A549 treated with dexamethasone at 1 μM for 4 hours (cell line): ENCODE measurements at places on chromosomes 6 and 20. TPM values are rescaled to one million over a fixed set of nuclear protein-coding genes. Genes with fewer than 3 reads are reported as not detected.

Gene BANF2
- not detected in 5 replicates for total RNA-seq

Gene PRND
- total RNA-seq: 0.01 TPM in 1 of 5 replicates, not detected in the others

Gene KIF25
- total RNA-seq: 0.07 to 0.23 TPM (median 0.15 TPM) in 4 of 5 replicates, not detected in the other

Gene TINAG
- total RNA-seq: 0.14 TPM in 1 of 5 replicates, not detected in the others

Gene TRIM39
- total RNA-seq: 6.1 to 7.7 TPM (median 6.9 TPM) in 5 replicates

Gene GTSF1L
- total RNA-seq: not detected in 5 replicates

Gene MAS1L
- total RNA-seq: not detected in 5 replicates

Gene FAM83D
- 49.2 to 69.9 TPM (median 64.9 TPM) in 5 replicates for total RNA-seq

Gene SIM1
- not detected in 5 replicates for total RNA-seq

Gene LRRC1
- total RNA-seq: 5.5 to 7.1 TPM (median 6.2 TPM) in 5 replicates

Gene FOXC1
- 4.2 to 6.5 TPM (median 6.1 TPM) in 5 replicates for total RNA-seq

Gene SIRPB2
- total RNA-seq: not detected in 5 replicates

Gene HLA-DQB1
- total RNA-seq: not detected in 5 replicates

Gene TCF15
- total RNA-seq: not detected in 5 replicates

Gene PTCHD4
- 0.02 to 0.06 TPM (median 0.04 TPM) in 4 of 5 replicates, not detected in the other for total RNA-seq

Gene TOP1
- 205 to 250 TPM (median 240 TPM) in 5 replicates for total RNA-seq

Gene C20orf204
- total RNA-seq: 0.18 to 0.39 TPM (median 0.29 TPM) in 5 replicates

Gene RBL1
- total RNA-seq: 9.9 to 14.9 TPM (median 12.5 TPM) in 5 replicates

Gene TGM3
- 0.05 to 0.12 TPM (median 0.07 TPM) in 3 of 5 replicates, not detected in the others for total RNA-seq

Gene SRSF12
- total RNA-seq: 1.8 to 2.9 TPM (median 2.2 TPM) in 5 replicates

Gene GSTA2
- total RNA-seq: not detected in 5 replicates

Gene RAET1L
- 0.15 to 0.51 TPM (median 0.41 TPM) in 5 replicates for total RNA-seq

Gene KCNK16
- total RNA-seq: not detected in 5 replicates

Gene CLDN20
- total RNA-seq: 0.10 TPM in 1 of 5 replicates, not detected in the others

Gene HLA-DMA
- total RNA-seq: 2.5 to 3.9 TPM (median 3.3 TPM) in 5 replicates

Gene COL9A3
- total RNA-seq: 0.41 to 0.74 TPM (median 0.60 TPM) in 5 replicates

Gene ADISSP
- total RNA-seq: 101 to 162 TPM (median 143 TPM) in 5 replicates

Gene MOG
- total RNA-seq: not detected in 5 replicates

Gene C4A
- 0.63 to 1.2 TPM (median 0.89 TPM) in 5 replicates for total RNA-seq

Gene XKR7
- 0.01 TPM in 2 of 5 replicates, not detected in the others for total RNA-seq

Gene BFSP1
- total RNA-seq: 4.1 to 4.9 TPM (median 4.5 TPM) in 5 replicates

Gene RHAG
- total RNA-seq: 0.07 TPM in 1 of 5 replicates, not detected in the others

Gene CD24
- total RNA-seq: 238 to 374 TPM (median 349 TPM) in 5 replicates

Gene EPHA7
- 0.07 to 0.14 TPM (median 0.11 TPM) in 5 replicates for total RNA-seq

Gene MAP1LC3A
- 18.7 to 29.1 TPM (median 24.0 TPM) in 5 replicates for total RNA-seq

Gene DNAAF9
- total RNA-seq: 5.6 to 7.6 TPM (median 6.4 TPM) in 5 replicates

Gene CASS4
- total RNA-seq: 0.02 to 0.07 TPM (median 0.05 TPM) in 4 of 5 replicates, not detected in the other

Gene MOXD1
- 1.2 to 1.7 TPM (median 1.5 TPM) in 5 replicates for total RNA-seq

Gene ZSCAN23
- total RNA-seq: not detected in 5 replicates

Gene NEURL2
- 0.64 to 1.2 TPM (median 0.97 TPM) in 5 replicates for total RNA-seq

Gene OPN5
- not detected in 5 replicates for total RNA-seq

Gene CAGE1
- 0.04 to 0.05 TPM in 2 of 5 replicates, not detected in the others for total RNA-seq

Gene HEBP2
- 17.7 to 31.7 TPM (median 28.9 TPM) in 5 replicates for total RNA-seq

Gene SLC22A7
- total RNA-seq: not detected in 5 replicates

Gene ORC3
- 14.8 to 20.3 TPM (median 16.6 TPM) in 5 replicates for total RNA-seq

Gene MAP7
- total RNA-seq: 18.8 to 29.1 TPM (median 25.7 TPM) in 5 replicates

Gene FHL5
- total RNA-seq: not detected in 5 replicates

Gene SLC25A27
- 0.10 to 0.66 TPM (median 0.50 TPM) in 5 replicates for total RNA-seq

Gene PHACTR1
- total RNA-seq: 0.01 to 0.02 TPM in 2 of 5 replicates, not detected in the others

Gene ARFRP1
- 28.6 to 39.8 TPM (median 36.2 TPM) in 5 replicates for total RNA-seq

Gene APCDD1L
- 0.07 to 0.18 TPM (median 0.11 TPM) in 4 of 5 replicates, not detected in the other for total RNA-seq

Gene TFAP2C
- total RNA-seq: 11.1 to 14.9 TPM (median 12.9 TPM) in 5 replicates

Gene CTSZ
- total RNA-seq: 148 to 209 TPM (median 200 TPM) in 5 replicates
